Progenitor cell of endocrine pancreas (in vitro differentiated cells): ENCODE measurements at places on chromosomes 6 and 20.
A peak's percentile ranks its signal among the peaks of the same experiment; 100 is the strongest.

- DNase-seq: no peak
These were observed 33.5 kb downstream of the ERMARD start for GRCh38 chr6:169784821-169785340.

DNA sequence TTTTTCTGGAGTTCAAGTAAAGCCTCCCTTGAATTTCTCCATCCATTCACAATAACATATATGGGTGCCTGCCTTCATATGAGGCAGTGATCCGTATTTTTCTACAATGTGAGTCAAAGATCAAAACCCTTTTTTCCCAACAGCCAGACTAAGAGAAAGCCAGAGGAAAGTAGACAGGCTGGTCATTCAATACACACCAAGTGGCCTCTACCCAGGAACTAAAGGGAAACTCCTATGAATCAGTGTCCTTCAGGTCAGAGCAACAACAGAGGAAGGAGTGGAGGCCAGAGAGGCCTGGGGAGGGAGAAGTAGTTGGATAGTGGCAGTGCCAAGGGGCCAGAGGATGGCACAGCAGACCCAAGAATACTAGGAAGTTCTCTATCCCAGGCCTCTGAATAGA is 23.8 kb downstream of the SIM1 start:
- no peak for DNase-seq

DNA sequence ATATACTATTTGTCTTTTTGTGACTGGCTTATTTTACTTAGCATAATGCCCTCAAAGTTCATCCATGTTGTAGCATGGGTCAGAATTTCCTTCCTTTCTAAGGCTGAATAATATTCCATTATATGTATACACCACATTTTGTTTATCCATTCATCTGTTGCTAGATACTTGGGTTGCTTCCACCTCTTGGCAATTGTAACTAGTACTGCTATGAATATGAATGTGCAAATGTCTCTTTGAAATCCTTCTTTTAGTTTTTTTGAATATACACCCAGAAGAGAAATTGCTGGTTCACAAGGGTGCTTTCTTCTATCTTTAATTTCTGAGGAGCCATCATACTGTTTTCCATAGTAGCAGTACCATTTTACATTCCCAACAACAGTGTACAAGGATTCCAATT is 21.3 kb upstream of the MAP7 start:
- DNase-seq: no peak

DNA sequence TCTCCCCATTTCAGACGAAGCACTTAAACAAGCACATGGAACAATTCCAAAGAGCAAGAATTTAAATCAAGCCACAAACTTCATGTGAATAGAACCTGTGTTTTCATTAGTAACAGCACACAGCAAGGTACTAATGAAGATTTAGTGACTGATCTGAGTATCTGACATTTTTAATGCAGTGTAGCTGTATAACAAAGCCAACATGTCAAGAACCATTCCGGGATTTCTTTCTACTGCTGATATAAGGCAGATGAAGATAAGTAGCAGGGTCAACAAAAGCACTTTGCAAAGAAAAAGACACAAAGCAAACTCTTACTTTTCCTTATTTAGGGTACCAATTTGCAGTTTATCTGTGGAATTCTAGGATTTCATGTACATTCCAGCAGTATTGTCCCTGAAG is 11.3 kb downstream of the SLC17A5 start:
- DNase-seq: no peak

DNA sequence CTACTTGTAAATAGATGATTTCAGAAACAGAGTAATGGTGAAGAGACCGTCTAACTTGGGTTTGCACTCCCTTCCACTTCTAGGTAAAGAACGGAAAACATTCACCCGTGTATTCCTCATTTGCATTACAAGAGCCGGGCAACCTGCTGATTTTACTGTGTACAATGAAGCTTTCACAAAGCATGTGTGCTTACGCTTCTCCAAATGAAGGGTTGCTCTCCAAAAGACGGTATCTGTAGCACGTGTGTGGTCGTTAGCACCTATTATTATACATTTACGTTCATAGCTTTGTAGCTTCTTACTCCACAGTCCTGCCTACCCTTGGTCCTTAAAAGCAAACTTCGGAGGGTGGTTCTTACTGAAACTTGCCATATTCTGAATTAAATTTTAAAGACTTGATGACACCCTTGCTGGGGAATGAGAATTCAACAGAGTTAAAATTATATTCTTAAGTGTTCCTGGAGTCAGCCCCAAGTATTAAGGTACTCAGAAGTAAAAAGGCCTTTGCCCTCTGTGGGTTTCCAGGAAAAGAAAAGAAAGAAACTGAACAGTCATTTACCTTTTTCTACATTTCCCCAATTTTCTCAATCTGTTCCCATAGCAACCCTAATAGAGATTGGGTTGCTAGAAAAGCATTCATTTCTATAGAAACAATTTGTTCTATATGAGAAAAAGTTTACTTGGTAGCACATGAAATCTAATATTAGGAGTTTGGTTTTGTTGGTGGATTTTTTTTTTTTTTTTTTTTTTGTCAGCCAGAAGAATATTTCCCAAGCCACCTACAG is 61.9 kb upstream of the KCNG1 start:
- DNase-seq: no peak

DNA sequence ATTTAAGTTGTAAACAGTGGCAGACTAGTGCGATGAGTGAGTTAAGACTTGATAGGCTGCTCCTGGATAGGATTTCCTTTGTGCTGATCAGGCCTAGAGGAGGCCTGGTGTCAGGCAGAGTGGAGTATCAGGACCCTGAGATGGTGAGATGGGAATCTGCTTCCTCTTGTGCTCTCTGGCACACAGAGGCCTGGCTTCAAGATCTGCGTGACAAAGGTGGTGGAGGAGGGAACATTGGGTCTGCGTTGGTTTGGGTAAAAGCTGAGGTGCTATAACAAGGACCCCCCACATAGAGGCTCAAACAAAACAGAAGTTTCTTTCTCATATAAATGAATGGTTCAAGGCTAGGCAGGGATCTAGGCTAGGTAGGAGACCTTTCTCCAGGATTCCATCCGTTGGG is 20.3 kb downstream of the SCAND1 start:
- DNase-seq: no peak

DNA sequence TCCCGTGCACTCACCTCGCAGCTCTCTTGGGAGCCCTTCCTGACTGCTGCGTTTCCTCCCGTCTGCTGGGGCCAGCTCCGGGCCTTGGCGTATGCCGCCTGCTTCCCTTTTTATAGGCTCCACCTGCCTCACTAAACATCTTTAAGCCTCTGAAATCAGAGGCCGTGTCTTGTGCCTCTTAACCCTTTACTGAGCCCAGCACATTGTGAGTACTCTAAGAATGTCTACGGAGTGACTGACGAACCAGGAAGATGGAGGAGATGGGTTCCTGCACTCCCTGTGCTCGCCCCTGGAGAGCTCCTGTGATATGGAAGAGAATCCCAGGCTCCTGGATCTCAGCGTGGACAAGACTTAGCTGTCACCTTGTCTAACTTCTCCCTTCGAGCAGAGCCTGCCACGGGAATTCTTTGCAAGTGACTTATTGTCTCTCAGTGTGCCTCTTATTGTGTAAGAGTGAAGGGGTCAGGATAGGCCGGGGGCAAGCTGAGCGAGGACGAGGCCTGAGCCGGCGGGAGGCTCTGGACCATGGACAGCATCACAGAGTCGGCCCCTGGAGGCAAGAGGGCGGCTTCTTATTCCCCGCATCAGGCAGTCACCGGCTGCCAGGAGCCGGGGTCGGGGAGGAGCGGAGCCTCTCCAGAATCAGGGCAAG is 70.9 kb upstream of the CCDC167 start:
- no peak for DNase-seq

- DNase-seq: no peak
These were observed 3.9 kb upstream of the LSM14B start for GRCh38 chr20:62118113-62119043.

GRCh38 chr6:57209030-57209429 is 13.1 kb downstream of the RAB23 start:
- no peak for DNase-seq

- DNase-seq: no peak
These were observed 12.7 kb downstream of the IL17F start for GRCh38 chr6:52231406-52232127.

GRCh38 chr6:99136488-99136887 is 188.7 kb upstream of the FBXL4 start:
- DNase-seq: no peak

- DNase-seq: no peak
These were observed 803 bp downstream of the MICB start for GRCh38 chr6:31498748-31499147.

- DNase-seq: no peak
These were observed 49.4 kb upstream of the NFATC2 start for GRCh38 chr20:51591871-51592270.

DNA sequence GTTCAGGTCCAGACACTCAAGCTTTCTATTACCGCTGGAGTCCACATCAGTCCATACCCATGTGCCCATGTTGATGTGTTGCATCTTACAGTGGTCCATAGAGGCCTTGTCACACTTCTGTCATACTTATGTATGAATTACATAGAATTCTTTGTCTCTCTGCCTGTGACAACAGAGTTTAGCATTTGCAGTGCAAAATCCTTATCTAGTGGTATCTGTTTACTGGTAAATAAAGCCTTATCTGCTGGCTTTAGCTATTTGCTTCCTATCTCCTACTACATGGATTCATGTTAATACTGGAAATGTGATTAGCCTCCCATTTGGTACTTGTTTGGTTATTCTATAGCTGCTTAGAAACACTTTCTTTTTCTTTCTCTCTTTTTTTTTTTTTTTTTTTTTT is 49.8 kb downstream of the TFAP2B start:
- no peak for DNase-seq

- DNase-seq: no peak
These were observed 144.0 kb upstream of the TBX18 start for GRCh38 chr6:84908304-84908904.

DNA sequence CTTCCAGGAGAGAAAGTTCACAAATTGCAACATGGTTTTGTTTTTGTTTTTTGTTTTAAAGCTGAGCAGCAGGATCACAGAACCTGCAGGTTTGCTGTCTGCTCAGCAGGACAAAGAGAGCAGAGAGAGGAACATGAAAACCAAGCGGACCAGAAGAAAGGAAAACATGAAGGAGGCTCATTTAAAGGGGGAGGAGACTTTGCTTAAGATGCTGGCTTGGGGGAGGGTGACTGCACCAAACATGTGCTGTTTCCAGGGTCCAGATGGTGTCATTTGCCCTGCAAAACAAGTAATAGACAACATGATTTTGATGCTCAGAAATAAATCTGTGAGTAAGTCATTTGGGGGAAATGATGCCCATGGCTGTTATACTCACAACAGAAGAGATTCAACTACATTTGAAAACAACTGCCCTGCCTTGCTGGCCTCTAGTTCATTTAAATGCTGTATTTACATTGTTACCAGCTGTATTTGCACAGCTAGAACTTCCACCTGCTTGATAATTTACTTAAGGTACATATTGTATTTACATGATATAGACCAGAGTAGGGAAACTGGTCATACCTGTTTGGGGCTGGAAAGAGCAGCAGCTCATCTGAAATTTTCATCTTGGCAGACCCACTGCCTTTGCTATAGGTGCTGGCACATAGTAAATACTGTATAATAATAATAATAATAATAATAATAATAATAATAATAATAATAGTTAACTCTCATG is 32.2 kb upstream of the CHD6 start:
- no peak for DNase-seq

DNA sequence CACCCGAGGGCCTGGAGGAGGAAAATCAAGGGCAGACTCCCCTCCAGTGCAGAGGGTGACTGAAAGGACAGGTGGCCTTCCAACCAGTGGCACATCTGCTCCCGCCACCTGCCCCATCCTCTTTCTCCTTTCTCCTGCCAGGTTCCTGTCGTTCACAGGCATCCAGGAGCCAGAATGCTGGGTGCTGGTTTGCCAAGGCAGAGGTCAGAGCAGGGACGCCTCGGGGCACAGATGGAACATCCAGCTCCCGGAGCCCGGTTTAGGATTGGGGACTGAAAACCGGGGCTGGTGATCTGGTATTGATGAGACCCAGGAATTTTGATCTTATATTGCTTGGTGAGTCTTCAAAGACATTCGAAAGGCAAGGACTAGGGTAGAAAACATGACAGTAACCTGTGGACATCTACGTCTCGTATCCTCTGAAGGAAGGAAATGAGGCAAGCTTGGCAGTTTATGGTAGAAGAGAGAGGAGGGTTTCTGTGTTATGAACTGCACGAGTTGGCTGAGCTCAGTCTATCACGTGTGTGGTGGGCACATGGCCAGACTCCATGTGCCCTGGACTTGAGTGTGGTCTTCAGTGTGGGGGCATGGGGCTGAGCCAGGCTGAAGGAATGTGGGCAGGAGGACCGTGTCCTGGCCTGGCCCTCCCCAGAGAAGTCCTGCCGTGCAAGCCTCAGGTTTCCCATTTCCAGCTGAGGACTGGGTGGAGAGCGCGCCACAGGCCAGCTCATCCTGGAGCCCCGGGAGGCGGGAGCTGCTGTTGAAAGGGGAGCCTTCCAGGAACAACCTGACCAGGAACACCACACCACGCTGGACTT is 74.2 kb downstream of the IRF4 start:
- DNase-seq: no peak

- DNase-seq: no peak
These were observed 84.1 kb downstream of the SLC23A2 start for GRCh38 chr20:4916971-4917881.

DNA sequence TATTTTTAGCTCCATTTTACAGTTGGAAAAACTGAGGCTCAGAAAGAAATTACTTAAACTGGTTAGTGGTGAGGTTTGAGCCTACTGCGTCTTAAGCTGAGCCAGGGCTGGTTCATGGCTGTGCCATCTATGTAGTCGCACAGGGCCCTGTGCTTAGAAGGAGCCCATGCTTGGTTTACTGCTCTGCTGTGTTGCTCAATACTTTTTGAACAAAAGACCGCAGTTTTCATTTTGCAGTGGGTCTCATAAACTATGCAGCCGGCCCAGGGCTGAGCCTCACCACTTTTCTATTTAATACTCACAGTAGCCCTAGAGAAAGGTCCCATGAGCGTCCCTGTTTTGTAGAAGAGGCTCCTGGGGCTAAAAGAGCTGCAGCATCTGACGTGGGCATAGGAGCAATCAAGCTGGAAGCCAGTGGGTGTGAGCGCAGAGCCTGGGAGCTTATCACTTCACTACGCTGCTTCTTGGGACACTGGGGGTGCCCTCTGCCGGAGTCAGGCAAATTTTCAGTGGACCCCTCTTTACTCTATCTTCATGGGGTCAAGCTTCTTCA is 501 bp downstream of the SIRPB2 start:
- DNase-seq: no peak

DNA sequence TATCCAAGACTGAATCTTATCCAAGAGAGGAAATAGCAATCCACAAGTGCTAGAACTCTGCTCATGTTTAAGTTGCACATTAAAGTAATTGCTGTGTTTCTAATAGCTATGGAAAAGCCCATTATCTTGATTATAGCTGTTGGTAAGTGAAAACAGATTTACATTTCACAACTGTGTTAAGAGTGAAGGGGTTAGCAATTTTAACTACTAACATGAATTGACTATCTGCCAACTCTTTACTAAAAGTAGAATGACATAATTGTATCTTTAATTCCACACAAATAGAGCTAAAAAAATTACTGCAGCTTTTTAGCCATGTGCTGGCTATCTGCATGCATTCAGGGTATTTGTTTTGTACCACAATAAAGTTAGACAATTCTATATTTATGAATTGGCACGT is 277.9 kb upstream of the IRAK1BP1 start:
- no peak for DNase-seq

- peak; percentile 18 for DNase-seq
These were observed 4.7 kb downstream of the LINC00237 start for GRCh38 chr20:21101453-21101931.
